ENCODE measurements at places on chromosomes 5 and 9. TPM values are rescaled to one million over a fixed set of nuclear protein-coding genes. Genes with fewer than 3 reads are reported as not detected.
A peak's percentile ranks its signal among the peaks of the same experiment; 100 is the strongest.

GRCh38 chr5:170805666-170806065 lies 22.1 kb downstream of the GABRP start:
- DNase-seq: no peak

GRCh38 chr9:133221177-133221809 lies 12.2 kb upstream of the OBP2B start:
- DNase-seq: peak; percentile 33

- DNase-seq: no peak
These were observed 94.7 kb upstream of the ITGA2 start for GRCh38 chr5:52894451-52894850.

The CERCAM gene
- total RNA-seq: 16.6 TPM

GRCh38 chr5:169248996-169249395 lies 51.9 kb downstream of the SLIT3 start:
- no peak for DNase-seq

DNA sequence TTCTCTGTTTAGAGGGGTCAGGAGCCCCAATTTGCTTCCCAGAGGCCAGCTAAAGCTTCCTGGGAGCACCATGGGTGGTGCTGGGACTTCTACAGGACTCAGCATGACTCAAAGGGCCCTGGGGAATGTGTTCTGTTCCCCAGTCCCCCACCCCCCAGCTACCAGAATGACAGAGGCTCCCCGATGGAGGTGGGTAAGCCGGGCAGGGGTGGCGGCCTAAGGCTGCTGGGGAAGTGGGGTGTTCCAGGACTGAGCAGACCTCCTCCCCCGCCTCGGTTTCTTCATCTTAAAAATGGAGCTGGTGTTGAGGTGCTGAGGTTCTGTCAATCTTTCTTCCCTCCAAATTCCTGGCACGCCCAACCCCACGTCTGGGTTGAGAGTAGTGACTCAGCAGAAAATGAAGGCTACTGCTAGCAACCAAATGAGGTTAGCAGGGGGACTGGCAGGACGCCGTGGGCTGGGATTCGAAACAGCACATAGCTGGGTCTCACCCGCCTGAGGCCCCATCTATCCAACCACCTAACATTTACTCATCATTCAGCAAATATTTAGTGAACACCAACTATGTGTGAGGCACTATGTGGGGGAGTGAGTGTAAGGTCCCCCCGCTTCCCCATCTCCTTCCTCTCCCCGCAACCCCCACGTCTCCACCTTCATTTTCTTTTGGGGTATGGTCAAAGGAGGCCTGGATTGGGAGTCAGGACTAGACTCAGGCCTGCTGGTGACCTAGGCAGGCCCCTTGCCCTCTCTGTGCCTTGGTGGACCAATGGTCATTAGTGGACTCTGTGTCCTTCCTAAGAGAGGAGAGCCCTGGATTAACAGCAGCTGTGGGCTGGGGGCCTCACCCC lies 50.2 kb downstream of the C9orf50 start:
- DNase-seq: no peak

The UGT3A2 gene
- not detected for total RNA-seq

The MYOZ3 gene
- total RNA-seq: 10.0 TPM

- DNase-seq: no peak
These were observed 31.1 kb downstream of the UHRF2 start for GRCh38 chr9:6444128-6444527.

- DNase-seq: no peak
These were observed 57.5 kb downstream of the SIL1 start for GRCh38 chr5:139140591-139141071.
